ENCODE measurements at places on chromosomes 13 and 19.

DNA sequence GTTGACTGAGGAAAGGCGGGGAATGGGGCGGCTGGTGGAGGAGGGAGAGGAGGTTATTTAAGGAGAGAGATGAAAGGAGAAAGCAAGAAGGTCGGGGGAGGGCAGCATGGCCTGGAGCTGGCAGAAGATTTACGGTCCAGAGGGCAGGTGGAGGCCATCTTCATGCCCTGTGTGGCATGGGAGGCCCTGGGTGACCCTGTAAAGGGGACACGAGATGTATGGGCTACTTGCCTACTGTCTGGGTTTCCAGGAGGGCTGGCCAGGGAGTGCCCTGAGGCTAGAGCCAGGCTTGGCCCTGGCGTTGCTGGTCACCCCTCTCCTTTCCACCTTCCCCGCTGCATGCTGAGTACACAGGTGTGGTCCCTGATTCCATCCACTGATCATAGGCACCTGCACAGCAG lies 6.1 kb downstream of the WTIP start:
- DNase-seq, result no peak

DNA sequence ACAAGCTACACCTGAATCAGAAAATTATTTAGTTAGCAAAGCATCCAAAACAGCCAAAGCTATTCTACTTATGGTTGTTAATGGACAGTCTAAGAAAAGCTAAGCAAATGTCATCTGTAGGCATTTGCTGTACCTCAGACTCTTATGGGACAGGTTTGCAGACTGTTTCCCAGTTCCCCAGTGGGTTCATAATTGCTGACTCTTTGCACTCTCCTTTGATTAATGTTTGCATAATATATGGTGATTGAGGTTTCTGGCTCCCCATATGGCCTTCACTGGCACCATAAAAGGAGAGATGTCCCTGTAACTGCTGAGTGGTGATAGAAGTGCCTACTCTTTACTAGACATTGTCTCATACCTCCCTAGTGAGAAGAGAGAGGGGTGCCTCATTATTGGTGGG lies 142.1 kb downstream of the GPC6 start:
- DNase-seq, result no peak

DNA sequence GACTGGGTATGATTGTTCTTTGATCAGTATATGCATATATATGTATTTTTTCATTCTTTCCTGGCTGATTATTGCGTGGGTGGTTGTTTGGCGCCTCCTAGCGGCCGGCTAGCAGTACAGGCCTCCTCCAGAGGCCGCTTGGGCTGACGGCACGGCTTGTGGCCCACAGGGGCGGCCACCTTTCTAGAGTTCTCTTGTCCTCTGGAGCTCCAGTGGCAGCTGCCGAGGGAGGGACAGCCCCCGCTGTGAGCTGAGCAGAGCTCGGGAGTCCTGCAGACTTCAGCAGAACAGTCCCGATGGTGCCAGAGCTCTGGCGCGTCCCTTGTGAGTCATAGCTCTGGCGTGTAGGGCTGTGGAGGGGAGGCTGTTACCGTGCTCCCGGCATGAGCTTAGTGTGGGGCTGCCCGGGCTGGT lies 22.5 kb upstream of the ZNF429 start:
- DNase-seq, result peak; percentile 43

- no peak for DNase-seq
Observed at GRCh38 chr13:31042481-31043165, 110.2 kb downstream of the TEX26 start.

- DNase-seq, result no peak
Observed at GRCh38 chr19:33434886-33435705, 61.6 kb downstream of the CEBPG start.

Data from activated CD4-positive, CD25-positive, alpha-beta regulatory T cell (primary cell).